ENCODE measurements at places on chromosomes 7 and 10. TPM values are rescaled to one million over a fixed set of nuclear protein-coding genes. Genes with fewer than 3 reads are reported as not detected.
A peak's percentile ranks its signal among the peaks of the same experiment; 100 is the strongest.

EGR2 gene
- polyA plus RNA-seq: 2.6 TPM

CPA4 gene
- 11.9 TPM for polyA plus RNA-seq

SPDYE2B gene
- 0.20 TPM for polyA plus RNA-seq

ATOH7 gene
- polyA plus RNA-seq: not detected

CC2D2B gene
- polyA plus RNA-seq: 0.38 TPM

PLXNA4 gene
- polyA plus RNA-seq: 0.01 TPM

HDAC9 gene
- polyA plus RNA-seq: 1.5 TPM

ADCYAP1R1 gene
- not detected for polyA plus RNA-seq

C10orf105 gene
- 0.06 TPM for polyA plus RNA-seq

ANXA8L1 gene
- 2.0 TPM for polyA plus RNA-seq

ACHE gene
- not detected for polyA plus RNA-seq

DNA sequence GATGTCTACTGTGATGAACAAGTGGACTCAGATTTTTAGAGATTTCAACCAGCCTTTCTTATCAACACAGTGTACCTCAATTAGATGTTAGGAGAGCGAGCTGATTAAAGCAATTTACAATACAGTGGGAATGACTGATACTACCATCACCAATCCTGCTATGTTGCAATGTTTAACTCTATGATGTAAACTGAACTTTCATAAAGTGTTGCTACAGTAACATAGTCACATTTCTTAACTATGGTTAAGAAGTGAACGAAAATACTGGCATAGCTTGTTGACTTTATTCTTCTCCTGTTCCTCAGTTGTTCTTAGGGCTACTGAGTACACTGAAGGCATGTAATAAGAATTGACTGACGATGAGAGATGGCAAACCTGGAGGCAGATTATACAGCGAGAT is 139.8 kb downstream of the MYOF start:
- H3K27ac ChIP-seq: no peak overlapping the region
- no peak overlapping the region for H3K4me3 ChIP-seq
- no peaks in the 10 kb centered on the region for H3K4me1 ChIP-seq

GRCh38 chr7:135672560-135673359 is 10.4 kb downstream of the STMP1 start:
- H3K27me3 ChIP-seq: no peaks in the 10 kb centered on the region
- H3K27ac ChIP-seq: peak overlapping the region; percentile 47
- H3K36me3 ChIP-seq: peaks cover 8% of the 10 kb centered on the region
- H3K4me1 ChIP-seq: peaks cover 46% of the 10 kb centered on the region
- H3K4me3 ChIP-seq: peak overlapping the region; percentile 15
- peak; percentile 87 for DNase-seq

DNA sequence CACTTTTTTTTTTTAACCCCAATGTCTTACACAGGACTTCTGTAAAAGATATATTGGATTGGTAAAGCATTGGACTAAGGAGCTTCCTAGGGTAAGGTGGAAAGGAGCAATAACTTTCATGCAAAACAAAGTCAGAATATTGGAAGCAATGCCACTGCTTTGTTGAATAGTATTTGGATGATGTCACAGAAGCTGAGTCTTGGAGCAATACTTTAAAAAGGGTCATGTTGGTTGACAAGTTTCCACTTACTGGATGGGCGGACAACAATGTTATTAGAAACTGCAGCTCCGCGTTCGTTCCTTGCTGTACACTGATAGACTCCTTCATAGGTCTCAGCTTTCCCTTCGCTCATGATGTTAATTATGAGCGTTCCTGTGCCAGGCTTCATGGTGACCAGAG is 101.9 kb upstream of the LAMB4 start:
- no peaks in the 10 kb centered on the region for H3K36me3 ChIP-seq
- no peaks in the 10 kb centered on the region for H3K27me3 ChIP-seq
- no peak overlapping the region for H3K4me3 ChIP-seq

DNA sequence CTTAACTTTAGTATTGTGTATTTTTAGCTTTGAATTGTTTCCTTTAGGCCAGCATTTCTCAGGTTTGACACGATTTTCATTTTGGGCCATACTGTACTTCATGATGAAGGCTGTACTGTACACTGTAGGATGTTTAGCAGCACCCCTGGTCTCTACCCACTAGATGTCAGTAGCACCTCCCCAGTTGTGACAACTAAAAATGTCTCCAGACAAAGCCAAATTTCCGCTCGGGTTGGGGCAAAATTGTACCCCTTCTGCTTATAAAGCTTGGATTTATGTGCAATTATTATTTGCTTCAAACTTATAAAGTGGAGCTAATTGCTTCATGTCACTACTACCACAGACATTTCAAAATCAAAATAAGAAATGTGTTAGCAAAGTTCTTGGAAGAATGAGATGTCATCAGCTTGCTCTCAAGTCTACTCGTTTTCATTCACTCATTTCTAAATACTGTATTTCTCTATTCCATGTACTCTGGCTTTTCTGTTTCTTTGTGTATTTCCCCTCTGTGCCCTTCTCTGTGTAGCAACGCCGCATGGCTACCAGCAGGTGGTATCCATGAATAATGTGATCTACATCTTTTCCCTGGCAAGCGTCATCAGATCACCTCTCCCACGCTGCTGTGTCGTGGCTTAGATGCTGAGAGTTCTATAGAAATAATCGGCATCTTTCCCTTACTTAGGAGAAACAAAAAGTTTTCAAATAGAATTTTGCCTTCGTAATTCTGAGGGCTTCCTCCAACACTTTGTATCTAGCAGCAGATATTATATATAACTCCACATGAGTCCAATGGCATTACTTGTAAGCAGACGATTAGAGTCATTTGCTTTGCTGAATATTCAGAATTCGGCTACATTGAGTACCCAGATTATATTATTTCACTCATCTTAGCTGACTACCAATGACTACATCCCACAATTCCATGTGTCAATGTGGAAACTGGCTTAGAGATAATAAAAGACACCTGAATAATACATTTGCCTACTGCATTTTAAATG is 47.8 kb upstream of the CALCR start:
- 0 out of 2 replicates have a peak, but pooled peaks cover 3% of the 10 kb centered on the region for H3K27me3 ChIP-seq
- no peaks in the 10 kb centered on the region for H3K36me3 ChIP-seq
- DNase-seq: peak; percentile 70
- no peak overlapping the region for H3K27ac ChIP-seq
- peak overlapping the region; percentile 48 for H3K4me3 ChIP-seq
- H3K4me1 ChIP-seq: no peaks in the 10 kb centered on the region

DNA sequence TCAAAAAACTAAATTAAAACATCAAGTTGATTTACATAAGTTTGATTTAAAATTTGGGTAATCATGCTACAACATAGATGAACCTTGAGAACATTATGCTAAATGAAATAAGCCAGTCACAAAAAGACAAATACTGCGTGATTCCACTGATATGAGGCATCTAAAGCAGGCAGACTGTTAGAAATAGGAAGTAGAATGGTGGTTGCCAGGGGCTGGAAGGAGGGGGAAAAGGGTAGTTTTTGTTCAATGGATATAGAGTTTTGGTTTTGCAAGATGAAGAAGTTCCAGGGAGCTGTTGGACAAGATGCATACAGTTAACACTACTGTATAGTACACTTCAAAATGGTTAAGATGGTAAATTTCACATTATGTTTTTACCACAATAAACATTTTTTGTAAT is 45.0 kb upstream of the IFRD1 start:
- H3K27ac ChIP-seq: no peak overlapping the region
- no peak for DNase-seq
- H3K4me3 ChIP-seq: no peak overlapping the region
- no peaks in the 10 kb centered on the region for H3K36me3 ChIP-seq
- H3K27me3 ChIP-seq: no peaks in the 10 kb centered on the region
- peaks cover 3% of the 10 kb centered on the region for H3K4me1 ChIP-seq

GRCh38 chr7:149720372-149721083 is 52.9 kb downstream of the ZNF467 start:
- H3K36me3 ChIP-seq: no peaks in the 10 kb centered on the region
- no peaks in the 10 kb centered on the region for H3K27me3 ChIP-seq
- no peak overlapping the region for H3K4me3 ChIP-seq
- DNase-seq: no peak
- no peaks in the 10 kb centered on the region for H3K4me1 ChIP-seq
- H3K27ac ChIP-seq: no peak overlapping the region

DNA sequence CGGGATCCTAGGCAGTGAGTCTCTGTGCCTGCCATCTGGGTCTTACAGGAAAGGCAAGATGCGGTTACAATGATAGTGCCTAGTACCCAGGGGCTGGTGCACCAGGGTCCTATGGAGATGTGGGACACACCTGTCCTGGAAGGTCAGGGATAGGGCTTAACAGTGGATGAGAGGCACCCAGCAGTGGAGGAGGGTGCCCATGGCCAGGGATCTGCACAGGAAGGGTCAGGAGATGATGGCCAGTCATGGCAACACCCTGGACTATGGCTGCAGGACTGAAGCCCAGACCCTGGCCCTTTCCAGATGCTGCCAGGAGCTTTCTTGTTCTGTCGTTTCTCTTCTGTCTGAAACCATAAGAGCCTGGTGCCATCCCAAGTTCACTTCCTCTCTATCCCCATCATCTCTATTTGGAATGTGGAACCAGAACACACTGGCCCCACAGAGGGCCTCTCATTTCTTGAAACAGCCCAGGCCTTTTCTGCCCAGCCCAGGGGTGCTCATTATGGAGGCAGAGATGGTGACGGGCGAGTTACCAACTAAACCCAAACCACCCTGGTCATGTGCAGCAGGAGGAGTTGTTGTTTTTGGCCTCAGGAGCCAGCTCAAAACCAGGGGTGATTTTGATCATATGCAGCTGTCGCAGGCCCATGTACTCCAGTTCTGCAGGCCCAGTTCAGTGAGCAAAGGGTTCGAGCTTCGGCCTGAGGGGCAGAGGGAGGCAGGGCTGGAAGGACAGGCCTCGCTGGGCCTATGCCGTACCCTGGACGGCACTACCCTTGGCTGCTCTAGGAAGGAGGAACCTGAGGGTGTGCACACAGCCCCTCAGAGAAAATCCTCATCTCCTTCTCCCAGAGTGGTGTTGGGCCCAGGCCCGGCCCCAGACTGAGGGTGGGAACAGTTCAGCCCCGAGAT is 52.6 kb upstream of the GDF10 start:
- H3K4me1 ChIP-seq: no peaks in the 10 kb centered on the region
- no peak overlapping the region for H3K27ac ChIP-seq
- no peak overlapping the region for H3K4me3 ChIP-seq

- no peaks in the 10 kb centered on the region for H3K36me3 ChIP-seq
- H3K27ac ChIP-seq: no peak overlapping the region
- no peak overlapping the region for H3K4me3 ChIP-seq
- DNase-seq: no peak
- H3K4me1 ChIP-seq: no peaks in the 10 kb centered on the region
These were observed 32.1 kb downstream of the ASB4 start for GRCh38 chr7:95517870-95518269.

DNA sequence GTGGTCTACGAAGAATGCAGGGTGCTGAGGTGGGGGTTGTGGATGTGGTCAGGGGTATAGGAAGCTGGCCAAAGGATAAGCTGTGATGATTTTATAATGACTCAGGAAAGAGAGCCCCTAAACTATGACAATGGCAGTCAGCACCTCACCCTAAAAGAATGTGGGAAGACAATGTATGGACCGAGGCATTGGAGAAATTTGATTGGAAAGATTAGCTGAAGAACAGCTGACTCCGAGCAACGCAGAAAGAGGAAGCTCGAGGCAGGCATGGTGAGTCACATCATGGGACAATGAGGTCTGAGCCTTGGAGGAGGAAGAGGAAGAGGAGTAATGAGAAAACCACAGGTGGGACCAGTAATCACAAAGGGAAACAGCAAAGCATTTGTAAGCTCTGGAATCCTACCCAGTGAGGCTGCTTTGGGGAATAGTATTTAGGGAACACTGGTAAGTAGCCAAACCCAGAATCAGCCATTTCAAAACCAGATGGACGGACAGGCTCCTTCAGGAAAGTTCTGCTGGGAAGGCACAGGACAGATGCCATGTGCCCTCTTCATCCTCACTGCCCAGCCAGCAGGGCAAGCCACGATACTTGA is 295.4 kb downstream of the PRPF18 start:
- peak overlapping the region; percentile 66 for H3K27ac ChIP-seq
- peaks cover 35% of the 10 kb centered on the region for H3K4me1 ChIP-seq
- no peaks in the 10 kb centered on the region for H3K27me3 ChIP-seq
- H3K4me3 ChIP-seq: peak overlapping the region; percentile 9

GRCh38 chr7:108146070-108146842 is 16.1 kb upstream of the LAMB4 start:
- no peaks in the 10 kb centered on the region for H3K36me3 ChIP-seq
- peak overlapping the region; percentile 59 for H3K4me3 ChIP-seq
- H3K27me3 ChIP-seq: no peaks in the 10 kb centered on the region
- no peaks in the 10 kb centered on the region for H3K4me1 ChIP-seq
- H3K27ac ChIP-seq: no peak overlapping the region

DNA sequence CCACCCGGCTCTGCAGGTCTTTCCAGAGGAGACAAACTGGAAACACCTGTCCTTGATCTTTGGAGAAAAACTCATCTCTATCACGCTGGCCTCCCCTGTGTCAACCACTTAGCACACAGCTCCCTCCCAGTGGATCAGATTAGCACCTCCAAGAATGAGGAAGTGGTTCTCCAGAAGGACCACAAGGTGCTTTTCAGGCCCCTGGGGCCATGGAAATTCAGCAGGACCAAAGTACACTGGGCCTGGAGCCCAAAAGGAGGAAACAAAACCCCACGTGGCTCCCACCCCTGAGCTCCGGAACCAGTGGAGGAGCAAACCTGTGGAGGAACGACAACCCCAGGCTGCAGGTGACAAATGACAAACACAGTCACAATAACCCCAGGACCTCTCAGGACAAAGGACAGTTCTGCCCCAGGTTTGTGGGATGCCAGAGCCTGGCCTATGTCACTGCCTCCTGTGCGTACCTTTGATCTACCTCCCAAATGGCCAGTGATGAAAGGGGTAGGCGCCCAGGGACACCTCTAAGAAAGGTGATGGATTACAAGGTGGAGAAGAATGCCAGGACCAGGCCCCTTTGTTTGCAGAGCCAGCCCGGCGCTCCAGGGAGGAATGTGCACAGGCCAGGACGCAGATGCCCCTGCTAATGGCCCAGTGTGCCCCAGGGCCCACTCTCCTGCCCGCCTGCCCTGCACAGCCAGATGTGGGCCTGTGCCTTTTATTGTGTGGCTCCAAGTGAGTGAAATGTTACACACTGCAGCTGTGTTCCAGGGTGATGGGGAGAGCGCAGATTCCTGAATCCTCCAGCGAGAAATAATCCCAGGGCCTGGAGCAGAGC is 5.7 kb downstream of the TNS3 start:
- no peak for DNase-seq
- no peak overlapping the region for H3K27ac ChIP-seq
- H3K4me1 ChIP-seq: peaks cover 59% of the 10 kb centered on the region
- no peaks in the 10 kb centered on the region for H3K27me3 ChIP-seq

- no peak overlapping the region for H3K4me3 ChIP-seq
- H3K4me1 ChIP-seq: peaks cover 40% of the 10 kb centered on the region
- H3K27me3 ChIP-seq: no peaks in the 10 kb centered on the region
- H3K27ac ChIP-seq: no peak overlapping the region
These were observed 56.6 kb downstream of the GSDME start for GRCh38 chr7:24700521-24701260.

GRCh38 chr7:116851671-116852070 is 10.7 kb upstream of the CAPZA2 start:
- H3K27me3 ChIP-seq: no peaks in the 10 kb centered on the region
- H3K27ac ChIP-seq: no peak overlapping the region
- H3K4me1 ChIP-seq: peaks cover 13% of the 10 kb centered on the region
- no peaks in the 10 kb centered on the region for H3K36me3 ChIP-seq
- DNase-seq: no peak

DNA sequence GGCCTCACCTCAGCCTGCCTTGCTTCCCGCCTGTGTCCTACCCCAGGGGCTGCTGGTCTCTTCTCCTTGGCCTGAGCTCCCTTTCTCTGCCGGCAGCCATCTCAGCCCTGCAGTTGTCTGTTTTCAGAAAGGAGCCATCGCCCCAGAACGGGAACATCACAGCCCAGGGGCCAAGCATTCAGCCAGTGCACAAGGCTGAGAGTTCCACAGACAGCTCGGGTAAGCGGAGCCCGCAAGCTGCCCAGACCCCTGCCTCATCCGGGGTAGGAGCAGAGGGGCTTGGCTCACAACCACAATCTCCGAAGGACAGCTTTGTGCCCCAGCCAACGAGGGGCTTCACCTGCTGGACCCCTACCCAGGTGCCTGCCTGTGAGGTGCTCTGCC is 5.3 kb upstream of the DEPP1 start:
- no peak for DNase-seq
- H3K27me3 ChIP-seq: no peaks in the 10 kb centered on the region
- peaks cover 31% of the 10 kb centered on the region for H3K4me1 ChIP-seq
- H3K27ac ChIP-seq: no peak overlapping the region
